ENCODE measurements at places on chromosomes 11 and 22.

GRCh38 chr11:128830290-128831173 is 36.6 kb downstream of the KCNJ1 start:
- no peak for DNase-seq

- no peak for DNase-seq
Observed at GRCh38 chr11:103284260-103284659, 175.0 kb downstream of the DYNC2H1 start.

- DNase-seq: no peak
Observed at GRCh38 chr11:22685111-22685510, 18.7 kb downstream of the GAS2 start.

DNA sequence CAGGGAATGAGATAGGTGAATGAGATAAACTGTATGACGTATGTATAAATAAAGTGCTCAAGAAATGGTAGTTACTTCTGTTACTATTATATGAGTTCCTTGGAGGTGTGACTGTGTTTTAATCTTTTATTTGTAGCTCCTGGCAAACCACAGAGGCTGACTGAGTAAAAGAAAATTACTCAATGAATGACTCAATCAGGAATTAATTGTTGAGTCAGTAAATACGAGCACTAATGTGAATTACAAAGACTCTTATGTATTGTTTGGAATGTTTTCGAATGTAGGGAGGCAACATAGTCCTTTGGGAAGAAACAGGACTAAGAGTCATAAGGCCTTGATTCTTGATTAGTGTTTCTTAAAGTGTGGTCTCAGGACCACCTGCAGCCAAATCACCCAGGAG is 51.1 kb upstream of the BLID start:
- no peak for DNase-seq

DNA sequence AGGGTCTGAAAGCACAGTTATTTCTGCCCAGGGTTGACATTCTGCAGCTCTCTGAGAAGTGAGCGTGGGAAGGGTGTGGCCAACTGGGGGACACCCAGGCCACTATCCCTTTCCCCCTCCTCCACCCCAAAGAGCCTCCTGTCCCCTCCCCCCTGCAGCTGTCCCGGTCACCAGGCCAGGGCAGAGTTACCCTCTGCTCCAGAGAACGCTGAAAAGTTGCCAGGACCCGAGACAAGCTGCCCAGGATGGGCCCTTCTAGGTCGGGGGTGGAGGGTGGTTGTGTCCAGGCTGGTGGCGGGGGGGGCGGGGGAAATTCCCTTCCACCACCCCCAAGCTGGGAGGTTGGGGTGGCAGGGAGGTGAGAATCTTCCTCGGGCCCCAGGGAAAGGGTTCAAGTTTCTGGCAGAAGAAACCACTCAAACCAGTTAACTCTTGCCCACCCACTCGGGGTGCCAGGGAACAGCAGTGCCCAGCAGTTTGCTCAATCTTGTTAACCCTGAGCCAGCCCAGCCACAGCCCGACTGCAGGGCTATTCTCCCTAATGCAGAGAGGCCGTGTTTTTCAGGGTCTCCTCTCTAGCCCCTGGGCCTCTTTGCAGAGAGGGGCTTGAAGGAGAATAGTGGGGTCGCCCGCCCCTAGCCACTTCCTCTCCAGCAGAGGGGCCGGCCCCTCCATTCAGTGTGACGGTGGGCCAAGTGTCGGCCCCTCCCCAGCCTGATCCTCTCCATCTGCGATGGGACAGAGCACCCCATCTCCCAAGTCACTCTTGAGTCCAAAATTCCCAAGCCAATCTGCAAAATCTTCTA is 697 bp downstream of the LGALS1 start:
- no peak for DNase-seq

- DNase-seq: no peak
Observed at GRCh38 chr11:1436468-1437039, 46.8 kb downstream of the BRSK2 start.

DNA sequence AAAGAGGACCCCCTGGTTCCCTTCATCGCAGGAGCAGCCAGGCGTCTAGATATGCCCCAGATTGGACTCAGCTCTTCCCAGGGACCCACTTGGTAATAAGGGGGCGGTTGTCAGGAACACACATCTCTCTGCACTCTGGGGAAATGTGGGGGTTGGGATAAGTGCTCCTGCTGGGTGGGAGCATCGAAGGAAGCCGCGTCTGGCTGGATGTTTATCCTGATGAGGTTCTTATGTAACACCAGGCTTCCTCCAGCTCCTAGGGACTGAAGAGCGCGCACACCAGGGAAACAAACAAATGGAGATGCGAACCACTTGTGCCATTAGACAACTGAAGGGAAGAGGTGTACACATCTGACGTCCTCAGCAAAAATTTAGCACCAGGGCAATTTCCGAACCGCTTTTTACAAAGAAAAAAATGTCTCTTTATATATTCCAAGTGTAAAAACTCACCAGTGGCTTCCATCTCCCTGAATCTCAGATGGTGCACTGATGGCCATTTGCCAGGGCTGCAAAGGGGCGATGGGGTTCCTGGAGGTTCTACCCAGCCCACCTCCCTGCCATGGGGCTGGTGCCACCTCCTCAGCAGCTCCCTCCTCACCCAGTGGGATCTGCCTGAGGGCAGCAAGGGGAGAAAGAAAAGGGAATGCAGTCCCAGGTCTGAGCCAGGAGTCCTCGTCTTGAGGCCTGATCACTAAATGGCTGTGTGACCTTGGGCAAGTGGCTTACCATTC is 89.4 kb downstream of the PKNOX2 start:
- DNase-seq: no peak
